Activated T-cell treated with anti-CD3 and anti-CD28 coated beads, Interleukin-2, amount 50 U/mL, for 72 hours (primary cell): ENCODE measurements at places on chromosomes 7 and 10. TPM values are rescaled to one million over a fixed set of nuclear protein-coding genes. Genes with fewer than 3 reads are reported as not detected.

GRCh38 chr10:90318659-90319058, 539.2 kb downstream of the HTR7 start:
- peaks cover 11% of the 10 kb centered on the region for H3K27me3 ChIP-seq
- H3K4me1 ChIP-seq: peaks cover 10% of the 10 kb centered on the region
- H3K4me3 ChIP-seq: no peak overlapping the region

DNA sequence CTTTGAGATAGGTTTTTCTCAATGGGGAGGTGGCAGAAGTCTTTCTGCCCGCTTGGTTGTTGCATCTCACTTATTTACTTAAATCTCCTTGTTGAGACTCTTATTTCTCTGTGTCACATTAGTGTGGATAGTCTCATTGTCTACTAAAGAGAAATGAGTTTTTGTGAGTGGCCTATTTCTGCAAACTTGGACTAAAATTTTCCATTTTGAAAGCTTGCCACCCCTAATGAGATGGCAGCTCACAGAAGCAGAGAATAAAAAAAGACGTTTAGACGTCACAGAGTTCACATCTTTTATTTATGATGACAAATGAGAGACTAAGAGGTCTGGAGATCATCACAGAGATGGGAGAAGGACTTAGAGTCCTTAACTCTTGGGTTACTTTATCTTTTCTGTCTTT, 262.7 kb upstream of the PHYHIPL start:
- no peak overlapping the region for H3K27ac ChIP-seq
- H3K36me3 ChIP-seq: no peaks in the 10 kb centered on the region
- DNase-seq: no peak

DNA sequence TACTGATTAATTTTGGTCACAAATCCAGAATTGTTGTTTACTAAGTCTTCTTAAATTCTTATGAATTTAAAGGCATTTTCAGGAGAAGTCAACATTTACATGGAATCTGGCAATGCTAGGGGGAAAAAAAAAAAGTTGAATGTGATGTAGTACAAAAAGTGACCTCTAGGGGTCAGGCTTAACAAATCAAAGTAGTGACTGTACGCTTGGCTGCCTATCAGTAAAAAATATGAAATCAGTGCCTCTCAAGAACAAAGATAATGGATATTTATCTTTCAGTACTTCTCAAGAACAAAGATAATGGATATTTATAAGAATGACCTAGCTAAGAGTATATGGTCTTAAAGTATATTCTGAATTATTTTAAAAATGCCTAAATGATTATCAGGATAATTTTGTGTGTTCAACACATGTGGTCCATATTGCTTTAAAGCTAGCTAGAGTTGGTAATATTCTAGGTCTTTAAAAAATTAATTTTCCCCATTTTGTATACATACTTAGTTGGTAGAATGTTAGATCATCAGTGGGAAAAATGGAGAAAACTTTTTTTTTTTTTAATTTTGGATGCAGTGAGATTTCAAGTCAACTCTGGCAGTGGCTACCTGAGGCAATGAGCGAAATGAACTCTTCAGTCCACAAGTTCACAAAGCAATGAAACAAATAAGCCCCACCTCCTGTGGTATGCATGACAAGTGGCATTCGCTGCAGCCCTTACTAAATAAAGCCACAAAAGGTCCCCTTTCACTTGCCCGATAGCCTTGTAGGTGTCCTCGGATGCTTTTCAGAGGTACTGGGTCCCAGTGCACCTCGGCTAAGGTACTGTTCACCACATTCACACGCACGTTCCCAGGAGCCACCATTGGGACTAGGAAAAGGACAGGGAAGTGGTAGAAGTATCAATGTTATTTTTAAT, 51.2 kb upstream of the LAMB4 start:
- no peak for DNase-seq
- H3K4me1 ChIP-seq: no peaks in the 10 kb centered on the region
- H3K4me3 ChIP-seq: no peak overlapping the region

- no peak for DNase-seq
- H3K4me1 ChIP-seq: no peaks in the 10 kb centered on the region
- no peak overlapping the region for H3K27ac ChIP-seq
- no peaks in the 10 kb centered on the region for H3K36me3 ChIP-seq
Measured at GRCh38 chr7:22166928-22167327, 190.0 kb downstream of the RAPGEF5 start.

DNA sequence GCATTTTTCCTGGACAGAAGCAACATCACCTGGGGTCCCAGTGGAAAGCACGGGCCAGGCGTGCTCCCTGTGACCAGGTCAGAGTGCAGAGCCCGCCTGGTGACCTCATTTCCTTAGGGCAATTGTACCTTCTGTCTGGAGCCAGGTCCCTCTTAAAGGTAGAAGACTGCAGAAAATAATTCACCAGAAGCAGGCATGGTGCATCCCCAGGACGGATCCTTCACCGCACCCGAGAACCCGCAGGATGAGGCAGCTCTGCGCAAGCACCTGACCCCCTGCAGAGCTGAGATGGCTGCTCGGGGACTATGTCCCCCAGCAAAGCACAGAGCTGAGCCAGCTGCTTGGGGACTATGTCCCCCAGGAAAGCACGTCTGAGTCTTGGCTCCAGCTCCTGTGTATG, 557.6 kb downstream of the PTPRN2 start:
- H3K27me3 ChIP-seq: peaks cover 3% of the 10 kb centered on the region
- peaks cover 2% of the 10 kb centered on the region for H3K36me3 ChIP-seq
- no peak overlapping the region for H3K4me3 ChIP-seq
- H3K4me1 ChIP-seq: no peaks in the 10 kb centered on the region
- no peak for DNase-seq
- H3K27ac ChIP-seq: no peak overlapping the region

DNA sequence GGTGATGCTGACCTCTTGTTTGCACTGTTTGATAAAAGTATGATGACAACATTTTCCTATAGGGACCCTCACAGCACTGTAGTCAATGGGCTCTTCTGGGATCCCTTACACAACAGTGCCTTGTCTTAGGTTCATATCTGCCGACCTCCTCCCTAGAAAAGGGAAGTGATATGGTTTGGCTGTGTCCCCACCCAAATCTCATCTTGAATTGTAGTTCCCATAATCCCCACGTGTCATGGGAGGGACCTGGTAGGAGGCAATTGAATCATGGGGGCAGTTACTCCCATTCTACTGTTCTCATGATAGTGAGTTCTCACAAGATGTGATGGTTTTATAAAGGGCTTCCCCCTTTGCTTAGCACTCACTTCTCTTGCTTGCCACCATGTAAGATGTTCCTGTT, 23.1 kb downstream of the ZC3HAV1 start:
- peak overlapping the region; percentile 69 for H3K27ac ChIP-seq
- DNase-seq: no peak
- peaks cover 39% of the 10 kb centered on the region for H3K36me3 ChIP-seq
- H3K4me3 ChIP-seq: no peak overlapping the region
- no peaks in the 10 kb centered on the region for H3K27me3 ChIP-seq
- peaks cover 88% of the 10 kb centered on the region for H3K4me1 ChIP-seq

Gene ANKRD30A
- total RNA-seq: not detected
